Sciatic nerve (tissue), 2 donors: ENCODE measurements at places on chromosomes 13 and 19. TPM values are rescaled to one million over a fixed set of nuclear protein-coding genes. Genes with fewer than 3 reads are reported as not detected.

DNA sequence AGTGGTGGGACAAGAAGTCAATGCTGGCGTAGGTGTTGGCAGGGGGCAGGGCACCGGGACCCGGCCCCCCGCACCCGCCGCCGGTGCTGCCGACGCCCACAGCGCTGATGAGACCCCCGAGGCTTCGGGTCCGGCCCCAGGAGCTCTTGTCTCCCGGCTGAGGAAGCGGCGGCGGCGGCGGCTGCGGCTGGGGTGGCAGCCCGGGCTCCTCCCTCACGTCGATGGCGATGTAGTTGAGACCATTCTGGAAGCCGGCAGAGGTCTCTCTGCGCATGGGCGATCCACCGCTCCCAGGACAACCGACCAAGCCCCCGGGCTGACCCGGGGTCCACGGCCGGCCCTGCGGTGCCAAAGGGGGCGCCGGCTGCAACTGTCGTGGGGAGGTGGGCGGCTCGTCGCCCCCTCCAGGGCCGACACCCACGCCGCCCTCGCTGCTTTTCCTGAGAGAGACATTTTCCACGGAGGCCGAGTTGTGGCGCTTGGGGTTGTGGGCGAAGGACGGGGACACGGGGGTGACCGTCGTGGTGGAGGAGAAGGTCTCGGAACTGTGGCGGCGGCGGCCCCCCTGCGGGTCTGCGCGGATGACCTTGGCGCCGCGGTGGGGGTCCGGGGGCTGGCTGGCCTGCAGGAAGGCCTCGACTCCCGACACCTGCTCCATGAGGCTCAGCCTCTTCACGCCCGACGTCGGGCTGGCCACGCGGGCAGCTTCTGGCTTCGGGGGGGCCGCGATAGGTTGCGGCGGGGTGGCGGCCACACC, 4.1 kb downstream of the IRS2 start:
- DNase-seq, result no peak

DNA sequence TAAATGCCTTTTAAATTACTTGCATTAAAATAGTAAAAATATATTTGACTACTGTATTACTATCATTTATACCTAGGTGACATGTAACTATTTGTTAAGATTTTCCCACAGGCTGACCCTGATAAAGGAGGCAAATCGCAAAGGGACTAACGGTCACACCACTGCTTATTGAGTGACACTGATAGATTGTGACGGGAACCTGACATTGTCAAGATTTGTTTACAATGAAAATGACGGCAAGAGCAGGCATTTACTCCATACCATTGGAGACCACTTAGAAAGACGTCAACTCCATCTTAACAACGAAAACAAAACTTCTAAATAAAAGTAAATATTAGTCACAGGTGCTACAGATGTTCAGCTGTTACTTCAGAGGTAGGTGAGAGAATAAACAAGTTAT, 289.0 kb downstream of the DACH1 start:
- DNase-seq, result no peak

DNA sequence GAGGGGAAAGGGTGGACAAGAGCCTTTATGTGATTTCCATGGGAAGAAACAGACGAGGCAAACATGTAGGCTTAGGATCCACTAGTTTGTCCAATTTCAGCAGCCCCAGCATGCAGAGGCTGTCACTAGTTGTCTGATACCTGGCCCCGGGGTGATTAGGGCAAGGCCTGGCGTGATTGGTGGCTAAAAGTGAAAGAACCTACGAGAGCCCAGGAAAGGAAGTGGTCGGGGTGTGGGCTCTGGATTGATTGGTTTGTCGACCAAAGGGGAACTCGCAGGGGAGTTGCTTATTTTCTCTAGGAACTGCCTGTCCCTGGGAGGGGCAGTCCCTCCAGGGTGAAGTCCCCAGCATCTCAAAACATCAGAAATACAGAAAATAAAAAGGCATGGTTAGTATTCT, 64.2 kb upstream of the UQCRFS1 start:
- peak; percentile 25 for DNase-seq

DNA sequence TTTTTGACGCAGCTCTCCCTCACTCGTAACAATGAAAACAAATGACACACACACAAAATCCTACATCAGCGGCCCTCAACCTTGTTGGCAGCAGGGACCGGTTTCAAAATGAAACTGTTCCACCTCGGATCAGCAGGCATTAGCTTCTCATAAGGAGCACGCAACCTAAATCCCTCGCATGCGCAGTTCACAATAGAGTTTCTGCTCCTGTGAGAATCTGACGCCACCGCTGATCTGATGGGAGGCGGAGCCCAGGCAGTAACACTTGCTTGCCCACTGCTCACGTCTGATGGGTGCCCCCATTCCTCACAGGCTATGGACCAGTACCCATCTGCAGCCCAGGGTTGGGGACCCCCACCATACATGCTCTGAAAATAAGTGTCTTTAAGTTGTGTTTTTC, 43.4 kb downstream of the DHRS12 start:
- DNase-seq, result no peak

- DNase-seq, result no peak
Observed at GRCh38 chr13:50901701-50902100, 7.9 kb upstream of the RNASEH2B start.

GRCh38 chr13:113383089-113383488, 19.2 kb upstream of the GRTP1 start:
- no peak for DNase-seq

DNA sequence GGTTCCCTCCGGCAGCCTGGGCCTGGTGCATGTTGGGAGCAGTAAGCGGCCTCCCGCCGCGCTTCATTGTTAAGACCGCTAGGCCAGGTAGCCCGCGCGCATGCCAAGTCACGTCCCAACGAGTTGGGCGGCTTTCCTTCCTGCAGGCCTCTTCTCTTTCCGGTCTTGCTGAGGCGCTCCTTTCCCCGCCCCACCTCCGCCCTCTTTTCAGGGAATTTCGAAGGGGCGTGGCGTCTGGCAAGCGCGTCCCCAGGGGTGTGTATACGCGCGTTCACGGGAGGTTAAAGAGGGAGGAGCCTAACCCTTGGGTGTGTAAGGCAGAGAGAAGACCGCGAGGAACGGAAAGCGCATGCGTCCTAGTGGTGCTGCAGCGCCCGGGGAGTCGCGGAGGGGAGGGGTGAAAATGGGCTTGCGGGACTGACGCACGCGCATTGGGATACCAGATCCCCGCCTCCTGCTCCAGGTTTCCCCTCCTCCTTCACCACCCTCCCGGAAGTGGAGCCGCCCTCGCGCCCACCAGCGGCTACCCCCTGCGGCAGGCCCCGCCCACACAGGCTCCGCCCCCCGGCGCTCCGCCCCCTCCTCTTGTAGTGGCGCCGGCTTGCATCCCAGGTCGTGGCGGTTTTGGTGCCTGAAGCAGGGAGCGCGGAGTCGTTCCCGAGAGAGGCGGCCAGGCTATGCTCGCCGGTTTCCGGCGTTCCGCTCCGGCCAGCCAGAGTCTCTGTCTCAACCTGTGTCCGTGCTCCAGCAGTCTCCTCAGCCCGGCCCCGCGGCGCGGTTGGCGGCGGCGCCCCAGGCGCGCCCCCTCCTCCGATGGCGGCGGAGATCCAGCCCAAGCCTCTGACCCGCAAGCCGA, at the start of gene WDFY2:
Gene WDFY2 (plus strand): TSS at position 588 of the 856 bp plus-strand sequence. CDS start 226 bp downstream, at position 814.
- peak; percentile 100 for DNase-seq

DNA sequence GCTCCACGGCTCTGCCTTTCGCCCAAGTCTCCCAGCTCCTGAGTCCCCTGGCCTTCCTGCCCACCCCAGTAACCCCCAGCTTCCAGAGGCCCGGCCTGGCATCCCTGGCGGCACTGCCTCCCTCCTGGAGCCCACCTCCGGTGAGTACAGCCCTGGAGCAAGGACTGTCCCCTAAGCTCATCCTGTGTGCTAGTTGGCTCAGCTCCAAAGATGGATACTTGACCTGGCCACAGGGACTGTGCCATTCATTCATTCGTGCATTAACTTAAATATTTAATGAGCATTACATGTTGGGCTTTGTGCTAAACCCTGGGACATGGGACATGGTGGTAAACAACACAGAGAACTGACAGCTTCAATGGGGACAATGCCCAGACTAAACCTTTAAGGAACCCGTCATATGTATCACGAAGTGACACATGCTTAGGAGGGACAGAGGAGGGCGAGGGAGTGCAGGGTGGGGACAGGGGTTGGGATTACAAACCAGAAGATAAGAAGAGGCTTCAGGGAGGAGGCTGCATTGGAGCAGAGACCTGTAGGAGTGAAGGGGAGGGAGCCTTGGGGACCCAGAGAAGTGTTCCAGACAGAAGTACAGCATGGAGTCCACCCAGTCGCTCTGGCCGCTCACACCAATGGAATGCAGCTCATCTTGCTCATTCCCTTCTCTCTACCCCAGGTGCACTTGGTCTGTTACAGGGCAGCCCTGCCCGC, 6.9 kb upstream of the OVOL3 start:
- no peak for DNase-seq

DNA sequence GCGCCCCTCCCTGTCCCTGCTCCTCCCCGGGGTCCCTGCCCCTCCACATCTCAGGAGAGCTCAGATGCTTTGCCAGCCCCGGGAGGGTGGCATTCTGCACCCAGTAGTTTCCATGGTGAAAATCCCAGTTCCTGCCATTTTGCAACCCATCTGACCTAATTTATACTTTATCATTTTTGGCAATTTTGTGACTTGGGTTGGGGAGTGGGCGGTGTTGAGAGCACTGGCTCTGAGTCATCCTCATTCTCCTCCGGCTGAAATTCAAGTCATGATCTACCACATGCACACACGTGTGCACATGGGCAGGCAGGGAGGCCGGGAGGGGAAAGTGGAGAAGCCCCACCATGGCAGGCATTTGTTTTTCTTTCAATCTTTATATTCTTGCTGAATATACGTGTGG, 208.6 kb downstream of the URI1 start:
- DNase-seq, result no peak

DNA sequence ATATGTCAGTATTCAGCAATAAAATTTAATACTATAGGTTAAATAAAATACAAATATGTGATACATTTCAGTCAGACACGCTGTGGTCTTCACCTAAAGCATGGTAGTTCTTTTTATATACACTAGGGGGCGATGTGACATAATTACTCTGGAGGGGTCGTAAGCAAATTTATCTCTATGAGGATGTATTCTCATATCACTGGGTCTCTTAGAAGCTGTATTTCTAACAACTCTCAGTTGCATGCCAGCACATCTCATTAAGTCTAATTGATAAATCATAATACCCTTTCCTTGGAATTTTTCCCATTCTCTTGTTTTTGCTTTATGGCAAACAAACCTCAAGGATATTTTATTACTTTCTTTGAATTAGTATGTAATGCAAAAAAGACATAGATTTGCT, 3.9 kb upstream of the PCDH17 start:
- DNase-seq, result no peak

GRCh38 chr19:50854636-50855410, at the start of gene KLK3:
KLK3 (plus strand) TSS chr19:50854915; CDS start chr19:50854956, 41 bp downstream.
- no peak for DNase-seq

DNA sequence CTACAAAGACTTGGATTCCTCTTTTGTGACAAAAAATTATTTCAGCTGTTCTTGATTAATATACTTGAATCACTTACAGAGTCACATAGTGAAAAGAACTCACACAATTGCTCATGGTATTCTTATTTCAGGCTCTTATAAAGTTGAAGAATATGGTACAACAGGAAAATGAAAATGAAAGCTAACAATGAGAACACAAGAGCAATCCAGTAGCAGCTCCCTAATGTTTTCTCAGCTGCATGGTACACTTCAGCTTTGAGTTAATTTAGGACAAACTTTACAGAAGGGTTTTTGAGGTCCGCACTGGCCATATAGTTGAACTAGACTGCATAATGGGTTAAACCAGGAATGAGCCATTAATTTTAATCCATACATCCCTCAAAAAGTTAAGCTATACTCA, 1261.8 kb downstream of the SLITRK5 start:
- DNase-seq, result no peak

DNA sequence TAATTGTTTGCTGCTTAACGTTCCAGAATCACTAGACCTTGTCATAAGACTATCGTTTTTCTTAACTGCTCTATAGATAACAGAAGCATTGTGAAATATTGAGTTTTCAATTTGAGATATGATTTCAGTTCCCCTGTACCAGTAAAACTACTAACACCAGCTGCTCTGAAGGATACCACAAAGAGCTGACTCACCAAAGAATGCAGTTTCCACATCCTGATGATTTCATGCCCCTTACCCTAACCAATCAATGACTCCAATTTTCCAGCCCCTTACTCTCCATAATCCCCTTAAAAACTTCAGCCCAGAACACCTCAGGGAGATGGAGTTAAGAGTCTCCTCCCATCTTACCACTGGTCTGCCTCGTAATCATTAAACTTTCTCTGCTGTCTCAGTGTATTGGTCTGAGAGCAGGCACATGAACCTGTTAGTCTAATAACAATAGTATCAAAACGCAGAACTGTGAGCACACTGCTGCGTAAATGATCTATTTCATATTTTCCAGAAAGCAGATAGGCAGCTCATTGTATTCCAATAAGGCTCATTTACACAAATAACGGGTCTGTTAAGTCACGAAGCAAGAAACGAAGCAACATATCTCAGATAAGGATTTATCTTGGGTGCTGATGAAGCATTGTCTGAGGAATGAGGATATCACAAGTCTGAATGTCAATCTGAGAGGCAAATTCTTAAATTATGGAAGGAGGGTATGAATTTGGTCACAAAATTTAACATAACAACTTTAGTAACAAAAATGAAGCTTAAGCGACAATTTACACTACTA, 14.1 kb upstream of the CCNA1 start:
- no peak for DNase-seq

GRCh38 chr13:114049026-114049425, 75.2 kb upstream of the C13orf46 start:
- no peak for DNase-seq

DNA sequence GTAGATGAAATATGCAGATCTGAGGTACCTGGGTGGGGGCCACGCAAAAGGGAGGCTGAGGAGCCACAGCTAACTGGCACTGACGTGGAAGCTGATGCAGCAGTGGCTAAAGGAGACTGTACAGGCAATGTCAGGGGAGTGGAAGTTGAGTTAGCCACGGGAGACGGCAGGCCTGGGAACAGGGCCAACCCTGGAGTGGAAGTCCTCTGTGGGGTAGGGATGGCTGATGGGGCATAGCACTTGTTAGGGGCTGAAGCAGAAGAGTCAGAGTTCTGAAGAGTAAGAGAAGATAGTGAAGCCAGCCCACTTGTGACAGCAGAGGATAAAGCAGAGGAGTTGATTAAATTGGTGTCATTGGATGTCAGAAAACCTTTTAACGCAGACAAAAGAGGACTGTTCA, 22.8 kb upstream of the STOML3 start:
- DNase-seq, result no peak

DNA sequence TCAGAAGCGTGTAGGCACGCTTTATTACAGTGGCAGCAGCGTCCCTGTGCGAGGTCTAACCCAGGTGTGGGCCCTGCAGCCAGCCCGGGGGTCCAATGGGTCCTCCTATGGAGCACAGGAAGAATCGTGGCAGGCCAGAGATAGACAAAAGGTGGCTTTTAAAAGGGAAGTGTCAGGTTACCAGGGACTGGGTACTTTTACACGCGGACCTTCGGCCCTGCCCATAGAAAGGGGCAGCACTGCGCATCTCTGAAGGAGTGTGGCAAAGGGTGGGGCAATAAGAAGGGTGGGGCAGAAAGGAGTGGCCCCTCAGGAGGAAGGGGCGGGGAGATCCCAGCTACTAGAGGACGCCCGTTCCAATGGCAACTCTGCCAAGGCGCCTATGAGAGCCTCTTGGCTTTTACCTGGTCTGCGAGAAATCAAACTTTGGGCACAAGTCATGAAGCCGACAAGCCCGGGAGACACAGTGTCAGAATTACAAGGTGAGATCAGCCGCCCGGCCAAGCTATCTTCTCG, 1419.8 kb downstream of the UQCRFS1 start:
- no peak for DNase-seq

Gene FGF14
- 1.4 TPM for total RNA-seq

Gene CTXN1
- 1.5 TPM for total RNA-seq

Gene GAS6
- 302 TPM for total RNA-seq

Gene RFPL4AL1
- total RNA-seq, result not detected

Gene TTC9B
- total RNA-seq, result not detected

Gene SYT3
- total RNA-seq, result not detected

Gene CEACAM7
- not detected for total RNA-seq

Gene OR7A10
- not detected for total RNA-seq

Gene RFXAP
- 8.5 TPM for total RNA-seq

Gene NLRP9
- not detected for total RNA-seq
